ENCODE measurements at places on chromosomes 6 and 20. TPM values are rescaled to one million over a fixed set of nuclear protein-coding genes. Genes with fewer than 3 reads are reported as not detected.
A peak's percentile ranks its signal among the peaks of the same experiment; 100 is the strongest.

The TTK gene
- total RNA-seq, result 0.55 TPM

DNA sequence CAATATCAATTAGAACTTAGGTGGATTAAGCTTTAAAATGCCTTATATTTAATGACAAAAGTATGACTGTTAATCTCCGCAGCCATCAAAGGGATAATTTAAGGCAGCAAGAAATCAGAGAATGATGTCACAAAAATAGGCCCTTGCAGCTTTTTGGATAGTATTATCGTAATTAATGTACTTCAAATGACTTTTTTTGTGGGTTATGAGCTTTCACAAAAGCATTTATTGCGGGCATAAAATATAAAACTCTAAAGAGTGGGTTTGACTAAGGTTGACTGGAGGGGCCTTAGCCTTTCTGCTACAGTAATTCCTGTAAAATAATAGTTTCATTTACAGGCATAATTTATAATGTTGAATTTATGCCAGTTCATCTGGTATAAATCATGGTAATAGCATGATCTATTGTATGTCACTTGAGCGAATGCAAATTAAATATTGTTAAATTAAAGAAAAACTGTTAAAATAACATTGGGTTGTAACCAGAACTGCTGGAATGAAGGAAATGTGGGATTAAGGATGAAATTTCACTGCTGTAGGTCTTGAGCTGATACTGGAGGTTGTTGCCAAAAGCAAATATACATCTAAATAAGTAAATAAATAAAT lies 78.5 kb upstream of the ZFP64 start:
- no peaks in the 10 kb centered on the region for H3K36me3 ChIP-seq
- H3K4me3 ChIP-seq, result no peak overlapping the region
- no peak for DNase-seq

DNA sequence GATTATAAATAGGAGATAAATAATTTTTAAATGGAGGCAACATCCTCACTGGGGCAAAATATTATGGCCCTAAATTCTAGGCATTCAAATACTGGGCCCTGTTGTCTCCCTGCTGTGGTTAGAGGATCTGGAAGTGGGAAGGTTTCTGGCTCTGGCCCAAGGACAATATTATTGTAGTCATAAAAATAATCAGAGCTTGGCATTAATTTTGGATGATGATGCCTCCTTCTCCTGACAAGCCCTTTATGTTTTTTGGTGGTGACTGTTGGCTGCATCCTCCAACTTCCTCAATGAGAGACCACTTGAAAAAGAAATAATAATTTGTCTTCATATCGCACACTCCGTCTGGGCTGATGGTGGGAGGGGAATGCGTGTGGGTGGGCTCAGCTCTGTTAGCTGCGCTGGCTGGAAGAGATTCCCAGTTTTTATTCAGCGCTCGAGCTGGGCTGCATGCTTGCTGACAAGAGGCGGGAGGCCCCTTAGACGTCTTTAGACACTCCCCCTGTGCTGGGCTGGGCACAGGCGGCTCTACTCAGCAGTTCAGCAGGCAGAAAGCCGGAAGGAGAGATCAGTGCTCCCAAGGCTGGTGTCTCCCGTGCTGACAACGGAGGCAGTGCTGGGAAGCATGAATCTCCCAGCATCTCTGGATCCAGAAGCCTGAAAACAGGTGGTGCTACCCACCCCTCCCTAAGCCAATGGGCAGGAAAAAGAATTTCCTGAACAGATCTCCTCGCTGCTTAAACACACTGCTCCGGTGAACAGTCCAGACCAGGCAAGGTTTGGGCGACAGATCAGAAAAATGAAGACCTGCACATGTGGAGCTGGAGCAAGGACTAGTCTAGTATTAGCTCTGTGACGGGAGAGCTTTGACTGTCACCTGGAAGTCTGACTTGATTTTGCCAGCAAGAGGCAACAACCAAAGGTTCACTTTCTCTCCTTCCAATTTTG lies 97.7 kb downstream of the SYCP2 start:
- H3K27me3 ChIP-seq, result peaks cover 34% of the 10 kb centered on the region
- H3K4me1 ChIP-seq, result no peaks in the 10 kb centered on the region
- peak; percentile 67 for DNase-seq
- peak overlapping the region; percentile 10 for H3K4me3 ChIP-seq
- no peak overlapping the region for H3K27ac ChIP-seq
- H3K36me3 ChIP-seq, result no peaks in the 10 kb centered on the region

DNA sequence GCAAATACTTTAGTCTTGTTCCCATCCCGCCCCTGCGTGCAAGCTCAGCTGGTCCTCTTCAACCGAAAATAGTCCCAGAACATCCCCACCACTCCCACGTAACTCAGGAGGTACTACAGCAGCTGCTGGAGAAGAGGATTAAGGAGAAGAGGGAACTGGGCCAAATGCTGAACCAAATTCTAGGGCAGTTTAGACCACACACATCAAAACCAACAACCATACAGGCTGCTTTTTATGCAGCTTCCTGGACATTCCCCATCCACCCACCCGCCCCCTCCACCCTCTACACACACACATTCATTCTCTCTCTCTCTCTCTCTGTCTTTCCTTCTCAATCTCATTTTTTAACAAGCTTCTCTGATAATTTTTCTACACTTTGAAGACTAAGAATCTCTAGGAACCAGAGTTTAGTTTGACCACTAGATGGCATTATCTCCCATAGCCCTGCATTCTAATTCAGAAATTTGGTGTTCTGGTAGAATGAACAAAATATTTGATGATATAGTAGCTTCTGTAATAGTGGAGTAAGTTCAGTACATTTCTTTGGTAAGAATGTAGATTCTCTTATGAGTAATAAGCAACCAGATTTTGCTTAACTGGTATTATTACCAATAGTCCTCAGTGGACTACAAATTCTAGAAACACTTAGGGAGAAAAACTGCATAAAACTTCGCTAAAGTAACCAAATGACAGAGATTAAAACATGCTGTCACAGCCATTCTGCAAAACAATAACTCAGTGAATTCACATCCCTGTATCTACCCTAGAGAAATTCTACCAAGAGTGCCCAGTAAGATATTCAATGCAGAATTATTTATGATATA lies 52.1 kb upstream of the BEND6 start:
- peaks cover 33% of the 10 kb centered on the region for H3K4me1 ChIP-seq
- H3K4me3 ChIP-seq, result no peak overlapping the region
- no peak for DNase-seq
- H3K36me3 ChIP-seq, result no peaks in the 10 kb centered on the region

Data from sigmoid colon (tissue), 7 donors.